Stimulated activated CD8-positive, alpha-beta memory T cell treated with anti-CD3 and anti-CD28 coated beads, Interleukin-4, amount 100 ng/mL, for 1 hour (primary cell): ENCODE measurements at places on chromosomes 5 and 9.

- DNase-seq, result no peak
Measured at GRCh38 chr5:24646915-24647314, 2.1 kb upstream of the CDH10 start.

DNA sequence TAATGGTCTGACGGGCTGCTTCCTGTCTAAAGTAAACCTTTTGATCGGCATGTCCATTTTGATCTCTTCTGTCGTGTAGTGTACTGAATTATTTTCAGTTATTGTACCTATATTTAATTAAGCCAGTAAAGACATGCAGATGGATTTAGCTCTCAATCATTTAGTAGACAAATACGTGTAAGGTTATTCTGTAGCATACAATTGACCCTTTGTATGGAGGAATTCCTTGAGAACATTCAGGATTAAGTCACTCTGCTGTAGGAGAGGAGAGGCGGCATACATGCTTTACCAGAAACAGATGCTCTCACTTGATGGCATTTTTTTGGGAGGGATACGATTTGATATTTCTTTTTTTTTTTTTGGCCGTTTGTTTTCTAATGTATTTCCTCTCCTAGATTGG lies 141.0 kb downstream of the PBX3 start:
- no peak for DNase-seq

- no peak for DNase-seq
Measured at GRCh38 chr5:175521313-175521833, 43.0 kb downstream of the SFXN1 start.

DNA sequence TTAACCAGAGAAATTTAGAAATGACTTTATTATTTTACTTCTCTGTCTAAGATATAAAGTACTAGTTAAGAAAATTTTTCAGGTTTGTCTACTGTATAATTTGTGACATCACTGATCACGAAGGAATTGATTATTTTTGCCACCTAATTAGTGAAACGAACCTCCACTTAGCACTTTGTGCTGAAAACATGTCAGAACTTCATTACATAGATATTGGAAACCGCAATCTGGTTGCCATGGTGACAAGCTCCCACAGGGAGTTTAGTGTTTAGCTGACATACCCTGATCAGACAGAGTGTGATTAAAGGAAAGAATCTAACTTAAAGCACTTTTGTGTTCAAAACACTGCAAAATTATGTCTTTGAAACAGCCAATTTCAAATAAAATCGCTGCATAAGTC lies 668.4 kb upstream of the CCNG1 start:
- DNase-seq, result no peak

DNA sequence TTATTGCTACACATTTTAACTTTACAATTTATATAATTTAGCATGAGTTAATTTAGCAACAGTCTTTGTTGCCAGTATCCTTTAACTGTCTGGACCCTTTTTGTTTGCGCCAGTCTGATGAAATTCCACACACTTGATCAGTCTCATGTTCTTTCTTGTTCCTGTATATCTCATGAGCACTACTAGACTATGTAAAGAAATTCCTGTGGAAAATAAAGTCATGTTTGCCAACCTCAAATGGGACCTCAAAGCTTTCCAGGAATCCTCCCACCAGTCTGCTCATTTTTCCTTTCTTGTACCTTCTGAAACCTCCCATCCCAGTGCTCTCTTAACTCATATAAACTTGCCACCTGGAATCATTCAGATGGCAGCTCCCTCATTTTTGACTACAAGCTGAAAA lies 8.0 kb downstream of the DMXL1 start:
- no peak for DNase-seq

GRCh38 chr5:71740015-71740753 lies 21.1 kb downstream of the CARTPT start:
- DNase-seq, result no peak
